PC-3 (cell line): ENCODE measurements at places on chromosomes 3 and 15. TPM values are rescaled to one million over a fixed set of nuclear protein-coding genes. Genes with fewer than 3 reads are reported as not detected.

The CCDC39 gene
- 0.04 TPM in 1 of 2 replicates, not detected in the other for total RNA-seq

The ACTRT3 gene
- 2.6 and 4.1 TPM in 2 replicates for total RNA-seq

The GOLGA8Q gene
- not detected in 2 replicates for total RNA-seq

The TRANK1 gene
- total RNA-seq = 0.58 and 2.4 TPM in 2 replicates

The HEXA gene
- 0.29 TPM in 1 of 2 replicates, not detected in the other for total RNA-seq

The CLDN1 gene
- total RNA-seq = 6.8 and 9.6 TPM in 2 replicates

The ANKDD1A gene
- 5.8 and 8.9 TPM in 2 replicates for total RNA-seq

The TF gene
- total RNA-seq = not detected in 2 replicates

The CACNA2D3 gene
- not detected in 2 replicates for total RNA-seq

The NPAP1 gene
- total RNA-seq = not detected in 2 replicates

The FOXL2 gene
- total RNA-seq = not detected in 2 replicates

The LRRC31 gene
- 0.04 TPM in 1 of 2 replicates, not detected in the other for total RNA-seq

The ALG3 gene
- 65.9 and 89.0 TPM in 2 replicates for total RNA-seq

The CD200R1 gene
- not detected in 2 replicates for total RNA-seq
